ENCODE measurements at places on chromosomes 2 and 18. TPM values are rescaled to one million over a fixed set of nuclear protein-coding genes. Genes with fewer than 3 reads are reported as not detected.

The PAX3 gene
- total RNA-seq = 0.51 TPM

The GAL3ST2 gene
- not detected for total RNA-seq

The NEUROD1 gene
- not detected for total RNA-seq

The ZNF397 gene
- 26.3 TPM for total RNA-seq

The DSG1 gene
- not detected for total RNA-seq
